ENCODE measurements at places on chromosomes 1 and 21.

DNA sequence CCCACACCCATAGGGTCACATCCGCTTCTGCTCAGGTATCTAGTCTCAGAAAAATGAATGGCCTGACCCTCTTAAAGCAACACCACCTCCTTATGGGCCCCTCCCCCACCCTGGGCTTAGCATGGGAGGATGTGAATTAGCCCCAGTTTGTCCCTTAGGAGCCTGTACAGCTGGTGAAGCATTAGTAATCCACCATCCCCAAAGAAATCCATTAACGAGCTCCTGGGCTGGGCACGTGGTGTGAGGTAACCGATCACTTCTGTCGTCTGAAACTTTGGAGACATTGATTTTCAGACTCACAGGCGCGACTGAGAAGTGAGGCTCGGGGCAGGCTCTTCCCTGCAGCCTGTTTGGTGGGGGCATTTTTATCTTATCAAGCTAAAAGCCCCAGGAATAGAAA is 10.5 kb downstream of the RASSF5 start:
- DNase-seq = no peak

DNA sequence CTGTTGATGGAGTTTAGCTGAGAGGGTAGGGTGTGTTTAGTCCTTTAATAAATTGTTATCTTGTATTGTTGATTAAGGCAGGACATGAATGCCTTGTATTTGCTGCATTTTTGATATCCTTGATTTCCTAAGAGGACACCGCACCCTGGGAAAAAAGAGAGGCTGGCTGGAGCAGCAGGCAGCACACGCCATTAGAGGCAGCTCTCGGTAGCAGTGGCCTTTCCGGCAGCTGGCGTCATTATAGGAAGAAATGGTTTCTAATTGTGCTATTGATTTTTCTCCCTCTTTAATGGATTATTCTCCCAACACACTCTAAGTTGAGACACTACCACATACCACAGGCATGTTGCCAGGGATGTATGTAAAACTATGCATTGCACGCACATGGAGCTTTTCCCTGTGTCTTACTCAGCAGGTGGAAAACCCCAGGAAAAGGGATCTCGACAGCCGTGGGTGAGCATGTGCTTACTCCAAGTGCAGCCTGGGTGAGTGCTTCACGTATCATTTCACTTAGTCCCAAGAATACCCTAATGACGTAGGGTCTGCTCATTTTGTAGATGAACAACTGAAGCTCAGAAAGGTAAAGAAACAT is 440.4 kb upstream of the RUNX1 start:
- no peak for DNase-seq

DNA sequence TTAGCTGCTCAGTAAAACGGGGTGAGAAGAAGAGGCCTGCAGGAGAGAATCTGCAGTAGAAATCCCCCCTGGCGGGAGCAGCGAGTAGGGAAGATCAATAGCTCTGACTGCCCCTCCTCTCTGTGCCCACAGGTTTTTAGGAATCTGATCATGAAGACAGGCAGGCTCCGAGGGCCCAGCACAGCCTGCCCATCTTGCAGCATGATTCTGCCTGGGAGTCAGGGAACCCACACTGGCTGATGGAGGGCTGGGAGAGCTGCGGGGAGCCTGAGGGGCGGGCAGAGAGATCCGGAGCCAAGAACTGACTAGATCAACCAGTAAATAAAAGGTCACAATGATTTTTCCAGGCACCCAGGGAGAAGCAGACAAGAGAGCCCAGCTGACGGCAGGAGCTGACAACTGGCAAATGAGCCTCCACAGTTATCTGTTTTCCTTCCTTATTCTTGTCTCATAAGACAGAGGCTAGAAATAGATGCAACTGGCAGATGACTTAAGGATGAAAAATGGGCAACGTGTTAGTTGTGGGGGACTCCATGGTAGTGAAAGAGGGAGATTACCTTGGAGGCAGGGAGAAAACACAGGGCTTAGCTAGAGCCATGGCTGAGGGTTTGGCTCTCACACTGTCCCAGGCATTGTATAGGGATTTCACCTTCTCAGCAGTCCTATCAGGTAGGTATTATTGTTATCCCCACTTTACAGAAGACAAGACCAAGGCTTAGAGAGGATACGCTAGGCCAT is 116.2 kb downstream of the PLXNA2 start:
- no peak for DNase-seq

- DNase-seq = no peak
Observed at GRCh38 chr21:16588433-16588860, 858.7 kb downstream of the USP25 start.

DNA sequence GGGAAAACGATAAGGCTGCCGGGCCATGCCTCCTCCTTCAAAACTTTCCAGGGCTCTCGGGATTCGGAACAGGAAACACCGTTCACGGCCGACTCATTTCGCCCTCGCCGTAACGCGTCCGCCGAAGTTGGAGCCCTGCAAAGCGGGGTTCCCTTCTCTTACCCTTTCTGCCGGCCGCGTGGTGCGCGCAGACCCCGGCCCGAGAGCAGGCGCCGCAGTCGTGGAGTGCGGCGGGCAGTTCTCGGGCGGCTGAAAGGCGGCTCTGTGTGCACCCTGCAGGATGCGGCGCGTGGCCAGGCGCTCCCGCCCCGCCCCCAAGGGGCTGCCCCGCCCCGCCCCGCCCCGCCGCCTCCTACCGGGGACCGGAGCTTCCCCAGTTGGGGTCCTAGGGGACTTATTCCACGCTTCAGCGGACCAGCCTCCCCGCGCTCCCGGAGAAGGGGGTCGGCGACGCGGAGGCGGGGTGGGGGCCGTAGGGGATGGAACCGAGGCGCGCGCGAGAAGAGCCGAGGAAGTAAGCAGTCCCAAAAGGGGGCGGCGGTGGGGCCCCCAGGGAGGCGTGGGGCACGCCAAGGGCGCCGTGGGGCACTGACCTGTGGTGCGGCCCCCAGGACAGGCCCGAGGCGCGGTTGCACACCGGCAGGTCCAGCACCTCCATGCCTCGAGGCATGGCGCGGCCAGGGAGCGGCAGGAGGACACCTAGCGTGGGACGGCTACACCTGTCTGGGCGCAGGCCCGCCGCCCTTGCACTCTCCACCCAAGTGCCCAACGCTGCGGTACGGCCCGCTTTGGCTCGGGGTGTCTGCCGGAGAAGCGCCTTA is at the start of gene MCOLN2:
Gene MCOLN2, minus strand, starts transcription at position 268 of the 821 bp plus-strand sequence. Its CDS starts 241 bp downstream, at position 27.
- peak; percentile 70 for DNase-seq

- no peak for DNase-seq
Observed at GRCh38 chr1:244445320-244446181, 6.2 kb downstream of the ADSS2 start.

GRCh38 chr1:106646816-106647215 is 409.7 kb upstream of the PRMT6 start:
- DNase-seq = no peak

GRCh38 chr1:50108497-50109059 is at the start of gene ELAVL4:
Gene ELAVL4 (plus strand): TSS chr1:50108920. CDS start chr1:50109190, 270 bp downstream.
- DNase-seq = no peak

Measured in activated T-cell treated with anti-CD3 and anti-CD28 coated beads, Interleukin-2, amount 50 U/mL, for 72 hours (primary cell).